ENCODE measurements at places on chromosomes 2 and 18.

DNA sequence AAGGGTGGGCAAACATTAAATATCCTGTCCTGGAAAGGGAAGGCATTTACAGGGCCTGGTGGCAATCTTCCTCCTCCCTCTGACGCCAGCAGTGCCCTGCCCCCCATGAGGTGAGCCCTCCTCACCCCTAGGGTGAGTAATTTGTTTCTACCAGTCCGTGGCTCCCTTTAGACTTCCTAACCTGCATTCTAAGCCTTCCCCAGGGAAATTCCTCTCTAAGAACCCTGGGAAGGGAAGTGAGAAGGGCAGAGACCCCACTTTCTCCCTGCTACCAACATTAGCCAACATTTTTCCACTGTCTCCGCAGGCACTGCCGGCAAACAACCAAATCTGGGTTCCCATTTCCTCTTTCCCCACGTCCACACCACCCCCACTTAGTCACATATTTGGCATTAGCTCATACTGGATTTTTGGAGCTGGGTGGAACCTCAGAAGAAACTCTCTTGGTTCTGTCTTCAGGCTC, 69.3 kb downstream of the NRP2 start:
- DNase-seq, result no peak

GRCh38 chr2:74000666-74001065, 16.0 kb downstream of the TET3 start:
- no peak for DNase-seq

- no peak for DNase-seq
These were observed 102.2 kb downstream of the TEX51 start for GRCh38 chr2:127000937-127001336.

GRCh38 chr2:168884975-168885374, 5.3 kb downstream of the SPC25 start:
- DNase-seq, result no peak

DNA sequence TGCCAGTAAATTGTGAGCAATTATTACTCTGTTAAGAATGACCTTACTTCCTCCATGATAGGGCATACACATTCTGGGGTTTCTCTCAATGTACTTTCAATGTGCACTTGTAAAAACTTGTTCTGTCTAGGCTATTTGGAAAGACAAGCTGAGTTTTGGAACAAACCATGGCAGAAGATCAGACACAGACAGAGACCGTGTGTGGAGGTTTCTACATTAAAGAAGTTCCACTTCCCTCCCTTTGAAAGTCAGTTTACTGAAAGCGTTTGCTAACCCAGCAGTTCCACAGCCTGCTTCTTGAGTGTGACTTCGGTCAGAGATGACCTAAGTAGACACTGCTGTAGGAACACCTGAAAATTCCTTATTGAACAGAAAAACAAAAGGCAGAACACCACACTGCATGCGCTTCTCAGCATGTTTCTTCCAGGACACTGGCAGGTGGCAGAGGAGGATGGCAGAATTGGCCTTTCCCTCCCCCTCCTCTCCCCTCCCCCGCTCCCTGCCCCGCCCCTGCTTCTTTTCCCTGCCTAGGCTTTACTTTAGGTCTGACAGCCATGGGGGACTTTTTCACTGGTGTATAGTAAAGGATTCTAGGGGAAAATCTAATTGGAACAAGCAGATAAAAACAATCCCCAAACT, 109.8 kb downstream of the NOL10 start:
- peak; percentile 21 for DNase-seq

DNA sequence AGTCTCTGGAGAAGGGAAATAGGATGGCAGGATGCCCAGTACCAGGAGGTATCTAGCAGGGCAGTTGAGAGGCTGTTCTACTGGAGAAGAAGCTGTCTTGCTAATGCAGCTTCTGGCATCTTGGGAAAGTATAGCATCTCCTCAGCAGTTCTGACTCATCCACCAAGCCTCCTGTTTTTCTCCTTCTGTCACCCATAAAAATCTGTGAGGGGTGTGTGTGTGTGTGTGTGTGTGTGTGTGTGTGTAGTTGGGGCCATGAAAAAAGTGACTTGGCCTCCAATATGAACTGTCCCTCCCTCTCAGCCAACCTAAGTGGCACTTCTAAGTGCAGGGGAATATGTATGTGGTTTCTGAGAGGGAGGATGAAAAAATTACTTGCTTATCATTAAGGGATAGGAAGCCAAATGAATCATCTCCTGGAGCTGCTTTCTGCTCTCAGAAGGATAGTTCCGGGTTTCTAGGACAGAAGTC, 83.9 kb downstream of the CBLN2 start:
- no peak for DNase-seq

DNA sequence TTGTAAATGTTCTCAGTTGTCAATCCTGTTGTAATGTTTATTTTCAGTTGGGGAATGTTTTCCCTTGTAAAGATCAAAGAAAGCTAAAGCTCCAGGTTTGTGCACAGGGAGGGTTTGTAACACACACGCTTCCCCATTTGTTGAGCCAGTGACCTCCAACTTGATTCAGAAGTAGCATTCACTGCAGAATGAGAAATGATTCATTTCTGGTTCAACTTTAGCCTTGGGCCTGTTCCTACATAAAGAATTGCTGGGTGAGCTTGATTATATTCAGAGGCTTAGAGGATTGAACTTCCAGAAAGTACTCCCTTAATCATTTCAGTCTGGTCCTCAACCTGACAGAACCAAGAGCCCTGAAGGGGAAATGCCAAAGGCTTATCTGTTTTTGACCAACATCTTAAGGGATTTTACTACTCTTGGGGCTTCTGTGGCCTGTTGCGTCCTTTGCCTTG, 70.6 kb upstream of the CAVIN2 start:
- DNase-seq, result no peak

DNA sequence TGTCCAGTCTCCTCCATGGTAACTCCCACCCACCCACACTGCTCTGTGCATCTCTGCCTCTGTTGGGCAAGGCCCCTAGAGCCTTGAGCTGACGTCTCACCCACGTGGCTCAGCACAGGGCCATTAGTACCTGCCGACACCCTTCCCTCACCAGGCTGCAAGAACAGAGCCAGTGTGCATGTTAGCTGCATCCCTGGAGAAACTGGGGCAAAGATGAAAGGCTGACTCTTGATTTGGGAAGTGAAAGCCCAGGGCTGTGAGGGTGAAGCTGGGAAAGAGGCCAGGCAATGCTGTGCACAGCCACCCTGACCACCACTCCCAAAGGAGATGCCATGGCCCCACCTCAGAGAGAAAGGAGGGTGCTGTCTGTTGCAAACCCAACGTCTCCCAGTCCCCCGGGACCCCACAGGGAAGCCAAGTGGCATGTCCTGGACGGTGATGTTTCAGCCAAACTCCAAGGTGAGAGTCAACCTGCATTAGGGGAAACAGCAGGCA, 20.0 kb upstream of the HPCAL1 start:
- no peak for DNase-seq

DNA sequence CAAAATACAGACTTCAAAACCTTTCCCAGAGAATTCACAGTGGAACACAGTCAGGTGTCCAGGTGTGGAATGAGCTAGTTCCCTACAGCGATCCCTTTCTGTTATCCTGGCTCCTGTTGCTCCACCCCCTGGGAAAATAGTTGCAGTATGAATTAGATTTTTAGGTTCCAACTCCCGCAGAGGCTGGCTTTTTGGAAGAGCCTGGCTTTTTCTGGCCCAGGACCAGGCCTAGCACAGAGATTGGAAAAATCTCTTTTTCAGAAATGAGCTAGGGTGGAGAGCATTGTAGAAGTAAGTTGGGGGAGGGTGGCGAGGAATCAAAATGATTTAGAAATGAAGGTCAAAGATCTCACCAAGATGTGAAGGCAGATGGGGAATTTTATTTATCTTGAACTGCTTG, 27.1 kb downstream of the COL5A2 start:
- no peak for DNase-seq

- peak; percentile 96 for DNase-seq
These were observed 331.5 kb downstream of the HRH4 start for GRCh38 chr18:24791751-24792545.

- peak; percentile 90 for DNase-seq
These were observed 352.8 kb downstream of the RNF144A start for GRCh38 chr2:7270011-7270431.

GRCh38 chr18:41618147-41618546, 336.9 kb upstream of the PIK3C3 start:
- DNase-seq, result peak; percentile 85

DNA sequence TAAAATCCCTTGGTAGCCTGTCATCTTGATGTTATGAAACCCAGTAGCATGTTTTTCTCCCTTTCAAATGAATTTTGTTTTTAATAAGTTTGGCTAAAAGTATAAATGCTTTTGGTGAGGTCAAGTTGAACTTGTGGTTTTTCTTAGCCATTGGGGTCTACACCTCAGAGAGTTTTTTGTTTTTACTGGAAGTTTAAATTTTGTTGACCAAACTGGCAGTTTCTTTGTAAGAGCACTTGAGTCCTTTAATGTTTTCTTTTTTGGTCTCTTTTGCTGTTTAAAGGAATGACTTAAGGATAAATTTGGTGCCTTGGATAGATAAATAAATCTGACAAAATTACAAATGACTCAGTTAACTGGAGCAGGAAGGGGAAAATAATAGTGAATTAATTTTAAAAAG, 577.3 kb downstream of the SATB2 start:
- DNase-seq, result no peak

DNA sequence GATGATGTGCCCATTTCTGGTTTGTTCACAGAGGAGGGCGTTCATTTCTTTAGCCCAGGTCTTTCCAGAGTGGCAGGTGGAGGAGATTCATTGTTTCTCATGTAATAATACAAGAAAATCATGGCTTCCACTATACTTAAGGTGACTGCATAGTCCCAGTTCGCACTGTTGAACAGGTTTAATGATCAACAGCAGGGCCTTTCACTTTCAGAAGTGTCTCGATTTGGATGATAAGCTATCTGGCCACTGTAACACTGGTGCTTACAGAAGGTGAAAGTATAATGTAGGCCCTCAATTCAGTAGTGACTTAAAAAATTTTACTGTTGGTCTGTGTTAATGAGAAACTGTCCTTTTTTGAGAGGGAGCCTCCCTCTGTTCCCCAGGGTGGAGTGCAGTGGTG, 1.4 kb downstream of the RMC1 start:
- no peak for DNase-seq

GRCh38 chr2:38524580-38524979, 78.1 kb downstream of the HNRNPLL start:
- peak; percentile 22 for DNase-seq

DNA sequence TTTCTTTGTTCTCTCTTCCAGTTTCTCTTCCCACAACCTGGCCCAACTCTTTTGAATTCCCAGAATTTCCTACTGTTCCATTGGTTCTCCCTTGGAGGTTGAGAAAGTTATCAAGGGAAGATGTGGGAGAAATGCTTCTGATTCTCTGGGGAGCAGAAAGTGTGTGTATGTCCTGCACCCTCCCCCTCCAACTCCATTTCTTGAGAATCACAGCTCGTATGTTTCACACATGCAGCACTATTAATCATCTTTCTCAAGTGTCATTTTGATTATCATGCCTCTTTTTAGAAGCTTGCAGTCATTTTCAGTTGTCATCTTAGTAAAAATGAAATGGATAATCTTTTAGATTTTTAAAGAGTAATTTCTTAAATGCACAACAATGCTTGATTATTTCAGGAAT, 296.8 kb upstream of the SLC39A10 start:
- DNase-seq, result no peak

DNA sequence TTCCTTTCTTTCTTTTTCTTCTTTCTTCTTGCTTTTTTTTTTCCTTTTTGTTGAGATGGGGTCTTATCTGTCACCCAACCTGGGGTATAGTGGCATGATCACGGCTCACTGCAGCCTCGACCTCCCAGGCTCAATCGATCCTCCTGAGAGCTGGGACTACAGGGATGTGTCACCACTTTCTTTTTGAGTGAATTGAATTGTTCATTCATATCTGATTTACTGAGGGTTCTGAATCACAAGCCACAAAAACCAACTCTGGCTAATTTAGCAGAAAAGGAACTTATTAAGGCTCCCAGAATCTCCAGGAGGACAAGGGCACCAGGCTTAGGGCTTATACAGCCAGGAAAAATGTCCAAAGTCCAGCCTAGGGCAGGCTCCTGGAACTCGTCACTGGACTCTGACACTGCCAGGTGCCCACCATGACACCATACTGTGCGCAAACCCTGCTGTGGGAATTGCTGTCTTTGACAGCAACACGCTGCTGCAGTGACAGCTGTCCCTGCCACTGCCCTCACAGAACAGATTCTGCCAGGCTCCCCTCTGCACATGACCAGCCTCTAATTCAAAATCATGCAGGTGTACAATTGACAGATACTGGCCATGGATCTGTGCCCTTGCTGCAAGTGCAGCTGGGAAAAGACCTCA, 42.9 kb upstream of the EML6 start:
- DNase-seq, result peak; percentile 21

GRCh38 chr2:111716905-111717775, 166.9 kb downstream of the ANAPC1 start:
- no peak for DNase-seq

DNA sequence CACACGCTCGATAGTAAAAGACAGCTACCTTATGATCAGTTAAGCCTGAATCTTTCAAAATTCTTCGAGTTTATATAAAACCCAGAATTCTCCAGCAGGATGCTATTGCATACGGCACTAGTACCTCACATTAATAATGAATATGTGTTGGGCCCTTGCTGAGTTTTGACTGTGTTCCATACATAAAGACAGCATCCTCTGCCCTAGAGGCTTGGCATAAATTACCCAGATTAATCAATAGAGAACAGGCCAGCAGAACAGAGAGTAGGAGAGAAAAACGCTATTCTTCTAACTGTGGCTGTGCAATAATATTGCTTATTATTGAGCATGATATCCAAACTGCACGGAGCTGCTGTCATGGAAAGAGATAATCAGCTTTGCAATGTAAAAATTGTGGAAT, 194.3 kb downstream of the SOX11 start:
- no peak for DNase-seq

DNA sequence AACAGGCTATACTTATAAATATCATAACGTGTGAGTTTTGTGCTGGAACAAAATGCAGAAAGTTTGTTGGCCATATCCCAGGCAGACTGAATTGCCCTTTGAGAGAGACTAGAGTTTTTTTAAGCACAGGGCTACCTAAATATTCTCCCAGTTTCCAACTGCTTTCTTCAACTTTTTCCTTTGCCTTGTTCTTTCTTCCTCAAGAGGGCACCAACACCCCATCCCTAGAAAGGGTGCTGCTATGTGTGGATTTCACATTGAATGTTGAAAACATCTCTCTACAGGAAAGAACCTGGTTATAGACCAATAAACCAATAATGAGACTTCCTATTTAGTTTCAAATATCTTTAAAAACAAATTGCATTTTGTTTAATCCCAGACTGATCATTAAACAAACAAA, 87.9 kb downstream of the ICOS start:
- DNase-seq, result peak; percentile 50

GRCh38 chr2:36245651-36246050, 109.9 kb upstream of the CRIM1 start:
- DNase-seq, result no peak

Measured in NCI-H69 (cell line).